Fibroblast of upper back skin (primary cell): ENCODE measurements at places on chromosomes 1 and 21.

DNA sequence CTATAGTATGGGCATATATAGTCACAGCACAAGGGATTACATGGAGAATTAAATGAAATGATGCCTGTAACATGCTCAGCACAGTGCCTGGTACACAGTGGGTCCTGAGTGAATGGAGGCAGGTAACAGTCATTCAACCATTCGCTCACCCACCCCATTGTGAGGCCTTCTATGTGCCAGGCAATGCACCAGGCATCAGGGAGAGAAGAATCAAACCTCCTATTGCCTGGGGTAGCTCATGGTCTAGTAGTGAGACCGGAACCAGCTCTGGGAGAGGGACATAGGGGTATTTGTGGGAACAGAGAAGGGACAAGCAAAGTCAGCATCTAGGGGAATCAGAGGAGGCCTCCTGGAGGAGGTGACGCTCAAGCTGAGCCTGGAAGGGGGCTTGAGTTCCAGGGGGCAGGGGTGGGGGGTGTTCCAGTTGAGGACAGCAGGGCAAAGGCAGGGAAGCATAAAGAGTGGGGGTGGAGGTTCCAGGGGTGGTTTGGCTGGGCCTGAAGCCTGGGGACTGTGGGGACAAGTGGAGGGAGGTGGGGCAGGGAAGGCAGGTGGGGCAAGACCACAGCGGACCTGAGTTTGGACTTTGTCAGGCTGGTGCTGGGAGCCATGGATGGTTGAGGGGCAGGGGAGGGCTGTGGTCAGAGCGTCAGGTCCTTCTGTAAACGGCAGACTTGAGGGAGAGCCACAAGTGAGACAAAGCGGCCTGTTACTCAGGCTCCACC lies 591.6 kb downstream of the PTPRU start:
- no peak for DNase-seq

- peak; percentile 2 for DNase-seq
These were observed 896.8 kb upstream of the ADGRL4 start for GRCh38 chr1:79903321-79903720.

- DNase-seq, result peak; percentile 47
These were observed 5.2 kb downstream of the FOXD3 start for GRCh38 chr1:63327417-63328054.

DNA sequence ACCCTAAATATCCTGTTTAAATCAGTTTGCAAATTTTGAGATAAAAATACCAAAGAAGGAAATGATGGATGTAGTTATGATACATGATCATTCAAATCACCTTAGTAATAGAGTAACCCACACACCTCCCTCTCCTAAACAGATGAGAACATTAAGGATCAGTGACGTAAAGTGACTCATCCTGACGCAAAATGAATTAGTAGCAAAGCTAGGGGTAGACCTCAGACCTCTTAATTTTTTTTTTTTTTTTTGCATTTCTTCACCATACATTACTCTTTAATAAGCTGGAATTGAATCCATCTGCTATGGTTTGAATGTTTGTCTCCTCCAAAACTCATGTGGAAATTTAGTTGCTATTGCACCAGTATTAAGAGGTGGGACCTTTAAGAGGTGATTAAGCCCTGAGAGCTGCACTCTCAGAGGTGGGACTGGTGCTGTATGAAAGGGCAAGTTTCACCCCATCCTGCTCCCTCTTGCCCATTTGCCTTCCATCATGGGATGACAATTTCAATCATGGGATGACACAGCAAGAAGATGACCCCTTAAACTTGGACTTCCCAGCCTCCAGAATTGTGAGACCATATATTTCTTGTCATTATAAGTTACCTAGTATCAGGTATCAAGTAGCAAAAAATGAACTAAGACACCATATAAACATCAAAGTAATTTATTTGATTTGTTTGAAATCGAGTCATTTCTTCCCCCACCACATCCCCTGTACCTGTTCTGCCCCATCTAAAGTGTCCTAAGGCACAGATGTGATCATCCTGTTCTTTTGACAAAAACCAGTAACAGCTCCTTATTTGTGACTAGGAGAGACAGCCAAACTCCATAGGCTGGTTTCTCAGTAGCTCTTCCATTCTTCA lies 114.6 kb upstream of the DUSP10 start:
- peak; percentile 82 for DNase-seq

GRCh38 chr1:95467036-95467435 lies 233.0 kb downstream of the RWDD3 start:
- DNase-seq, result no peak

- DNase-seq, result no peak
These were observed 20.4 kb downstream of the DENND2D start for GRCh38 chr1:111179968-111180533.

GRCh38 chr1:162670928-162671663 lies 38.8 kb downstream of the DDR2 start:
- DNase-seq, result peak; percentile 82

DNA sequence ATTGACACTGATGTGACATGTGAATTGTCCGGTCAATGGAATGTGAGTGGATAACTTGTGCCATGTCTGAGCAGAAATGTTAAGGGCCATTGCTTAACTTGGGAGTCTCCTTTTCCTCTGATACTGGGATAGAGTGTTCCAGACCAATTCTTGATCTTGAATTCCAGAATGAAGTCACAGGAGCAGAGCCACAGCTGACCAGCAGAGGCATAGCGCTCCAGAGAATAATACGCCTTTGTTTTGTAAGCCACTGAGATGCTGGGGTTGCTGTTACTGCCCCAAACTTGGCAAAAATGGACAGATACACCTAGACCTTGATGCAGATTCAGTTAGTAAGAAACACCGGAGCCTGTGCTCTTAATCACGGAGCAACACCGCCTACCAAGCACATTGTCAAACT lies 6.3 kb downstream of the KCNJ6 start:
- no peak for DNase-seq

DNA sequence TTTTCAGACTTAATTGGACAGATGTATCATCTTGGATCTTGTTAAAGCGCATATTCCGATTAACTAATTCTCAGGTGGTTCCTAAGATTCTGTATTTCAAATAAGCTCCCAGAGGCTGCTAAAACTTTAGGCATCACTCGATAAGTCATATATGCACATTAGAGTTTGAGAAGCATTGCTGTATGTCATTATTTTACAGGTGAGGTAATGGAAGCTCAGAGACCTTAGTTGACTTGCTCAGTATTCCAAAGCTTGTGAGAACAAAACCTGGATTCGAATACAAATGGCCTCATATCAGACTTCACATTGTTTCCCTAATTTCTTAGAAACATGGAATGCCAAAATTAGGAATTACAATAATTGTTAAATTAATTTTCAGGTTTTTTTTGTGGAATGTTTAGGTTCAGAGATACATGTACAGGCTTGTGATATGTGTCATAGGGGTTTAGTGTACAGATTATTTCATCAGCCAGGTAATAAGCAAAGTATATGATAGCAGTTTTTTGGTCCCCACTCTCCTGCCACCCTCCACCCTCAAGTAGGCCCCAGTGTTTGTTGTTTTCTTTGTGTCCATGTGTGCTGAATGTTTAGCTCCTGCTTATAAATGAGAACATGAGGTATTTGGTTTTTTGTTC lies 96.8 kb downstream of the XPR1 start:
- DNase-seq, result no peak

DNA sequence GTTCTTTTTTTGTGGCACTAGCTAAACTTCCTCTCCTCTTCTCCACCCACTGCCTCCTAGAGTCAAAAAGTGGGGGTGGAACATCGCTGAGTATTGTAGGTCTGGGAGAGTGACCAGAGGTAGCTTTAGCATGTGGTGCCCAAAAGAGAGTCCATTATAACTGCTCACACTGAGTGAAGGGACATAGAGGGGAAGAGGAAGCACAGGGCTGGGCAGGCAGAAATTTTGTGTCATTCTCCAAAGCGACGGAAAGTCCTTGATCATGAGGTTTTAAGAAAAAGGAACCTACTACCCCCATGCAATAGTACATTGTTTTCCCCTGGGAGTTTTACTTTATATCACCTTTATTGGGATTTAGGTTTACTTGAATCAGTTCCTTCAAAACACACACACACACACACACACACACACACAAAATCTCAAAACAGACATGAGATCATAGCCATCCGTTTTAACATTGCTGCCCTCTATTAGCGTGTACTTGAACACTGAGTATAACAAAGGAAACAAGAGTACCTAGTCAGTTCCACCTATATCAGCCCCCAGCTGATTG lies 4.1 kb downstream of the CD84 start:
- no peak for DNase-seq

DNA sequence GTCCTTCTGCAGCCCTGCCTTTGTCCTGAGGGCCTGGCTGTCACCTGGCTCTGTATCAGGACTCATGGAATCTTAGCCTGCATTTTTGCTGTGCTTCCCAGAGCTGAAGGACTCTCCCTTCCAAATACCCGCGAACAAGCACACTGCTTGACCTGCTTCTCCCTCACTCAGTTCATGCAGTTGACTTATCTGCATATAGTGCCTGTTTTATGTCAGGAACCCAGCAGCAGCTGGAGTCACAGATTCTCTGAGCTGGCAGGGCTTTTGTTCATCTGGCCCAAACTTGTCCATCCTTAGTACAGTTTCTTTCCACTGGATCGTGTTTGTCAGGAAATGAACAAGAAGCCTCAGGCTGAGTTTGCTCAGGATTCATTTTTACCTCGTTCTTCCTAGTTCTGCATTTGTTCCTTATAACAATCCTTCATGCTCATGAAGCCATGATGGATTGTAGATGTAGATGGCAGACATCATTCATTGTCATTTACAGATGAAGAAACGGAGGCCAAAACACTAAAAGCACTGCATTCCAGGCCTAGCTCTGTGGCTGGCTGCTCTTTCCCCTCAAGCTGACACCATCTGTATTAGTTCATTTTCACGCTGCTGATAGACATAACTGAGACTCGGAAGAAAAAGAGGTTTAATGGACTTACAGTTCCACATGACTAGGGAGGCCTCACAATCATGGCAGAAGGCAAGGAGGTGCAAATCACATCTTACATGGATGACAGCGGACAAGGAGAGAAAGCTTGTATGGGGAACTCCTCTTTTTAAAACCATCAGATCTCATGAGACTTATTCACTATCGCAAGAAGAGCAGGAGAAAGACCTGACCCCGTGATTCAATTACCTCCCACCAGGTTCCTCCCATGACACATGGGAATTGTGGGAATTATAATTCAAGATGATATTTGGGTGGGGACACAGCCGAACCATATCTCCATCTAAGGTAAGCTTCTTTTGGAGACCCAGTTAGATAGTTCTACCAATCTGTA lies 150.9 kb downstream of the HIVEP3 start:
- no peak for DNase-seq

DNA sequence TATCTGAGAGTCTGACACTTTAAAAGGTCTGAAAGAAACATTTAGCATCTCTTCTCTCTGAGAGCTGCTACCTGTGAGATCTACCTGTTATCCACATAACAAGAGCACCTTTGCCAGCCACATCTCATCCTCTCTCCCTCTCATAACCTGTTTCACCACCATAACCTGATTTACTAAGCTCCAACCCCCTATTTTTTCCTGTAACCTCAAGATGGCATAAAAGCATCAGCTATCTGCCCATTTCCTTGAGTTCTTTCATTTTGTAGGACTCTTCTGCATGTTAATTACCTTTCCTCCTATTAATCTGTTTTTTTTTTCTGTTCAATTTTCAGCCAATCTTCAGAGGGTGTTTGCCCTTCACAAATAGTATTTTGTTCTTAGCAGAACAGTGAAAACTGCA lies 136.5 kb upstream of the KCNK1 start:
- DNase-seq, result no peak

- DNase-seq, result no peak
These were observed 167.3 kb upstream of the SGIP1 start for GRCh38 chr1:66366634-66367033.

DNA sequence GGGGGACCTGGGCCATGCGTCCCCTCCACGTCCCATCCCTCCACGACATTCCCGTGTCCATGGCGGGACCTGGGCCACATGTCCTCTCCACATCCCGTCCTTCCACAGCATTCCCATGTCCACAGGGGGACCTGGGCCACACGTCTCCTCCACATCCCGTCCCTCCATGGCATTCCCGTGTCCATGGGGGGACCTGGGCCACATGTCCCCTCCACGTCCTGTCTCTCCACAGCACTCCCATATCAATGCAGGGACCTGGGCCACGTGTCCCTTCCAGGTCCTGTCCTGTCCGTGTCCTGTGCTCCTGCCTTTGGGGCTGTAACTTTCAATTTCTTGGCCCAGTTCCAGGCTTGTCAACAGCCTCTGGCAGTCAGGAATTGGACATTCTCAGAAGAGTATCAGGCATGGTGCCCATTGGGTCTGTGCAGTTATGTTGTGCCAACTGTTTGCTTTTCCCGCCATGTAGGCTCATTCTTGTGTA lies 47.1 kb downstream of the WNT9A start:
- no peak for DNase-seq

DNA sequence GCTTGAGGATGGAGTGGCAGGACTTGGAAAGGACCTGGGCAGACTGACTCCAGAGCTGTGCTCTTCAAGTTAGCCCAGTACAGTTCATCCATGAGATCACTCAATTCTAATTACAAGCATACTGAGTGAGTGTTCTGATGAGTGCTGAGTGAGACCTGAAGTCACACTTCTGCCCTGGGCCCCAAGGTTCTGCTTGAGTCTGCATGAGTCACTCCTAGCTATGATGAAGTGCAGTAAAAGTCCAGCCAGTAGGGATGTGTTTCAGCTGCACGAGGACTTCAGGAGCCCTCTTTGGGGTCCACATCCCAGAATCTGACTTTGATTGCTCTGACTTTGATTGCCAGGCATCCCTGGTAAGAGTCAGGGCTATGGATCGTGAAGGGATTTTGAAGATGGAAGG lies 35.8 kb downstream of the PLEKHA6 start:
- DNase-seq, result peak; percentile 53

DNA sequence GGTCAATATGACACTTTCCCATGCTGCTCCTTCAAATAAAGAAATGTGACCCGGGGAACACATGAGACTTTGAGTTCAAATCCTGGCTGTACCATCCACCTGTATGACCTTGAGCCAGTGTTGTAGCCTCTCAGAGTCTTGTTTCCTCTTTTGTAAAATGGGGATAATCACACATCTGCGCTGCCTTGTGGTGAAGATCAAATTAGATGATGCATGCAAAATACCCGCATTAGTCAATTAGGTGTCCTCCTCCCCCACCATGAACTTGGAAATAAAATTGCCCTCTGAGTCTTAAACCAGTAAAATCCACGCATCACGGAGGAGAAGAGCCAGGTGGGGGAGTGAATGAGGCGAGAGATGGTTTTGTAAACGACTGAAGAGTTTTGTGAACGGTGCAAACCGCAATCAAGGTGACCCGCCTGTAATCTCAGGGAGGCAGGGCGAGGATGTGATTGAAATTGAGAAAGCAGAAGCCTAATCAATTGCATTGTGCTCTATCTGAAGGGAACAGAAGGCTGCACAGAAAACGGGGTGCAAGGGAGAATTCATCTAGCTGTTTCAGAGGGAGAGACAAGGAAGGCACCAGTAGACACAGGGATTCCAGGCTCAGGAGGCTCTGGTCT lies 5.8 kb upstream of the AHDC1 start:
- no peak for DNase-seq

DNA sequence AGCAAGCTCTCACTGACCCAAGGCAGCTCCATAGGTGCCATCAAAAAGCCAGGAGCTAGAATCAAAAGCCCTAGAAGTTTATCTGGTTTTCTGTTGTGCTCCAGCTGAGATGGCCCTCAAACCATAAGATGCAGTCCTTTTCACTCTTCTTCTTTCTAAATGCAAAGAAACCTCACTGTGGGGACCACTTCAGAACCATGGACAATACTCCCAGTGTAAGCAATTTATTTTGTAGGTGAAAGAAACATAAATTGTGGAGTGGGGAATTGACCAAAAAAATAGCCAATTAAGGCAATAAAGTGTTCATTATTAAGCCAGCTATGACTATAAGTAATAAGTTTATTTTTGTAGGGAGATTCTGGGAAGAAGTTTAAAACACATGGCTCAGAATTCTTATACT lies 1399.9 kb downstream of the PLA2G4A start:
- DNase-seq, result no peak
